ENCODE measurements at places on chromosomes 16 and 17.

DNA sequence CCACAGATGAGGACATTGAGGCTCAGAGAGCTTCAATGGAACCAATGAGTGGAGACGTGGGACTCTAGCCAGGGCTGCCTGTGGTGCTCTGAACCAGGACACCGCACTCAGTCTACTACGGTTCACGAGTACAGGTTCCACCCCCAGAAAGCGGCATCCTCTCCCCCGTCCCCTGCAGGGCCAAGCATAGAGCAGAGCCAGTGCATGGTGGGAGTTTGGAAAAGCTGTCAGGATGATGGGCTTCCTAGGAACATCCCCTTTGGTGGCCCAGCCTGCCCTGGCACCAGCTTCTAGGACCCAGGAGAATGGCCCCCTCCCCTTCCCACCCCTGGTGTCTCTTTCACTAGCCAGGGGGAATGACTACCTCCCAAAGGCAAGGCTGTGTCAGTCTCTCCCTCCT lies 8.4 kb downstream of the ZNF319 start:
- no peak for DNase-seq

DNA sequence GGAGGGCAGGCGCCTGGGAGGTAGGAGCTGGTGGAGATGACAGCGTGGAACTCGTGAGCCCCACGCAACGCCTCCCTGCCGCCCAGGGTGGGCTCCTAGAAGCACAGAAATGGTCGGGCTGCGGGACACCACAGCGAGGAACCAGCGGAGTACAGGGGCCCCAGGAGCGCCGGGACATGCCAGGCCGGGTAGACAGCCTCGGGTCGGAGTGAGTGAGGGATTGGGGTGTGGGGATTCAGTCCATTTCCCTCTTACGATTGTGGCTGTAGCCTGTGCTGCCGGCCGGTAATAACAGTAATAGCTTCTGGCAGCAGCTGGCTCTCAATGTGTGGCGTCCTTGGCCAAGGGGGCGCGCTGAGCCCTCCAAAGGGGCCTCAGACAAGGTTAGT lies 12.2 kb upstream of the CES3 start:
- no peak for DNase-seq

DNA sequence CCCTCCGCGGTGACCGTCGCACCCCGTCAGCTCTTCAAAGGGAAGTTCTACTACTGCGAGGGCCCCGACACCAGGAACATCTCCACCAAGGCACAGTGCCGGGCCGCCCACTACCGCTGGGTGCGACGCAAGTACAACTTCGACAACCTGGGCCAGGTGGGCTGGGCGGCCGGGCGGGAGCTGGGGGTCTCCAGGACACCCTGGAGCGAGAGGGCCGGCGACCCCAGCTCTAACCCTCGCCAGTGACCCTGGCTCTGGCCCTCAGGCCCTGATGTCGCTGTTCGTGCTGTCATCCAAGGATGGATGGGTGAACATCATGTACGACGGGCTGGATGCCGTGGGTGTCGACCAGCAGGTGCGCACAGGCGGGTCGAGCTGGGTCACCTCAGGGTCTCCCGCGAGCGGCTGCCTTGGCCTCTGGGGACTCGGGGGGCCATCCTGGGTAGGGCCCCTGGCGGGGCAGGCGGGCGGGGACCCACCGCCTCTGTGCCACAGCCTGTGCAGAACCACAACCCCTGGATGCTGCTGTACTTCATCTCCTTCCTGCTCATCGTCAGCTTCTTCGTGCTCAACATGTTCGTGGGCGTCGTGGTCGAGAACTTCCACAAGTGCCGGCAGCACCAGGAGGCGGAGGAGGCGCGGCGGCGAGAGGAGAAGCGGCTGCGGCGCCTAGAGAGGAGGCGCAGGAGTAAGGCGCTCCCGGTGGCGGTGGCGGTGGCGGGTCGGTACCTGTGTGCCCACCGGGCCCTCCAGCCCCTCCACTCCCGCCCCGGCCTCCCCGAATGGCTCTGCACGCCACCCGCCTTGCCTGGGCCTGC lies 13.4 kb downstream of the TPSG1 start:
- no peak for DNase-seq

- no peak for DNase-seq
Measured at GRCh38 chr17:47727704-47728036, 5.4 kb upstream of the TBX21 start.

GRCh38 chr16:11102523-11102898 lies 153.5 kb downstream of the SOCS1 start:
- DNase-seq = no peak

GRCh38 chr17:80925688-80926335 lies 65.8 kb upstream of the CHMP6 start:
- no peak for DNase-seq

DNA sequence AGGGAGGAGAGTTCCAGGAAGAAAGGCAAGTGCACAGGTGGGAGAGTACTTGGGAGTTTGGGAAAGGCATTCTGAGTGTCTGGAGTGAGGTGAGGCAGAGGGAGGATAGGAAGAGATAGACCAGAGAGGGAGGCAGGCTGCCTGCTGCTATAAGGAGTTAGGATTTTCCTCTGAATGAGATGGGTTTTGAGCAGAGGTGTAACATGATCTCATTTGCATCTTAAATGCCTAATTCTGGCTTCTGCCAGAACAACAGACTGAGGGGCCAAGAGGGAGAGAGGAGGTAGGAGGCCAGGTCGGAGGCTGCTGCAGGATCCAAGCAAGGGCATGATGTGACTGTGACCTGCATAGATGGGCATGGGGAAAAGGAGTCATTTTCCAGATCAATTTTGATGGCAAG lies 31.5 kb upstream of the IRX6 start:
- peak; percentile 30 for DNase-seq

DNA sequence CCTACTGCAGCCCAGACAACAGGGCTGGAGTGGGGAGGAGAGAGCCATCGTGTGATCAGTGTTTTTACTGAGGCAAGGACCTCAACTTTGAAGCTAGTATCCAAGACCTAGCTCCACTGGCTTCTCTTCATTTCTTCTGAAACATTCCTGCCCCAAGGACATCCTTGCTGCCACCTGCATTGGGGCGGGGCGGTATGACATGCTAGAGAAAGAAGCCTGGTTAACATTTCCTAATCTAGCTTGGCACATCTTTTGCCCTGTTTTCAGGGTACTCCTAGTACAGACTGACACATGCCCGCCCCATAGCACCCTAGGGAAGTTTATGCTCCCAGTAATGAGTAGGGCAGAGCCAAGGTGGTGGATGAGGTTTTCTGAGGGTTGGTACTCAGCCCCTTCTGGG lies 17.8 kb upstream of the ANKRD40CL start:
- no peak for DNase-seq

DNA sequence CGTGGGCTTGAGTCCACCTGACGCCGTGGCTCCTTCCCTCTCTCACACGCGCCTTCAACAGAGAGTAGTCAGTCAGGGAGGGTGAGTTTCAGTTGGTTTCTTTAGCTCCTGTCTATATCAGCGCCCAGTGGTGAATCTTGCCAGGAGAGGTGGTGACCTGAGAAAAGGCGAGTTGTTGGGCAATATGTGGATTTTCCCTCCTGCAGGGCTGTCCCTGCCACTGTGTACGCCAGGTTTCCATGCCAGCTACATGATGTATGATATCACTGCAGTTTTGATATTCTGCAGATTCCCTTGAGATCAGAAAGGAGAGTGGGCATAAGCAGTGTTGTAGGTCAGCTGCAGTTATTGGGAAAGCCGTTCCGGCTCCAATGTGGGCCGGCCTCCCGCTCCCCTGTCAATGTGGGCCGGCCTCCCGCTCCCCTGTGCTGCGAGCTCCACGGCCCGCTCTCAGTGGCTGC lies 31.4 kb downstream of the BANP start:
- DNase-seq = no peak

- peak; percentile 7 for DNase-seq
Measured at GRCh38 chr16:79847101-79847500, 246.6 kb upstream of the MAF start.

DNA sequence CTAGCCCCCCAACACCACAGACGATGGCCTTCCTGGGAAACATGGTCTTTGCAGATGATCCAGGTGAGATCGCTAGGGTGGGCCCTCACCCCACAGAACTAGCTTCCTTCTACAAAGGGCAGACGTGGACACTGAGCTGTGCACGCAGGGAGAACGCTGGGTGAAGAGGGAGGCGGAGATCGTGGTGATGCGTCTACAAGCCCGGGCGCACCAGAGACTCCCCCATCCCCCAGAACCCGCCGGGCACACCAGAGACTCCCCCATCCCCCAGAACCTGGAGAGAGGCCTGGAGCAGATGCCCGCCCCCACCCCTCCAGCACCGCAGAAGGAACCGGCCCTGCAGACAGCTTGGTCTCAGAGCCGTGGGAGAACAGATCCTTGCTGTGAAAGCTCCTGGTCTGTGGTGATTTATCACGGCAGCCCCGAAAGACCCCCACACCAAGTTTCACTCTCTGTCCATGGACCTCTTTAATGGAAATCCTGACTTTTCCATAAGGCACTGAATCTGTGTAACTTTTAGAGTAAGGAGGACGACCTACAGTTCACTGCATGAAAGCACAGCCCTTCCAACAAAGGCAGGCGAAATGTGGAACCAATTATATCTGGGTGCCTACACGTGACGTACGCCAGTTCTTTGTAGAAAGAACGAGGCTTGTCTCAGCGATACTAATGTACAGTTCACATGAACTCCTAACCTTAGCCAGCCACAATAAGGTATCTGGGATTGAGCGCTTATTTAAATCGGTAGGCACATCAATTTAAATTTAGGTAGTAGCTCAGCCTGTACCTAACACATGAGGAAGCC lies 88.5 kb downstream of the ANKRD11 start:
- DNase-seq = no peak

DNA sequence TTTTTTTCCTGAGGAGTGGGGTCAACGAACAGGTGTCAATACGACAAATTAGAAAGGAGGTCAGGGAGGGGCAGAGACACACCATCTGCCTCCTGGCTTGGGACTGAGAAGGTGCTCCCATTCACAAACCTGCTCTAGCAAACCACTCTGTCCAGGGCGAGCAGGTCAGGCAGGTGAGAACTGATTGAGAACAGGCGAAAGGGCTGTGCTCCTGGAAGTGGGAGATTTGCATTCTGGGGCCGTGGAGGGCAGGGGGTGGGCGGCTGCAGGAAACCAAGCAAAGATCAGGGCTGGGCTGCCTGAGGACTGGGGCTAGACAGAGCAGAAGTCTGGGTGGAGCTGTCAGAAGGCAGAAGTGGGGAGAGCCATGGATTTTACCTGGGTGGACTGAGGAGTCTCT lies 98.9 kb upstream of the NLRP1 start:
- no peak for DNase-seq

- no peak for DNase-seq
Measured at GRCh38 chr16:53482123-53482522, 20.9 kb downstream of the AKTIP start.

DNA sequence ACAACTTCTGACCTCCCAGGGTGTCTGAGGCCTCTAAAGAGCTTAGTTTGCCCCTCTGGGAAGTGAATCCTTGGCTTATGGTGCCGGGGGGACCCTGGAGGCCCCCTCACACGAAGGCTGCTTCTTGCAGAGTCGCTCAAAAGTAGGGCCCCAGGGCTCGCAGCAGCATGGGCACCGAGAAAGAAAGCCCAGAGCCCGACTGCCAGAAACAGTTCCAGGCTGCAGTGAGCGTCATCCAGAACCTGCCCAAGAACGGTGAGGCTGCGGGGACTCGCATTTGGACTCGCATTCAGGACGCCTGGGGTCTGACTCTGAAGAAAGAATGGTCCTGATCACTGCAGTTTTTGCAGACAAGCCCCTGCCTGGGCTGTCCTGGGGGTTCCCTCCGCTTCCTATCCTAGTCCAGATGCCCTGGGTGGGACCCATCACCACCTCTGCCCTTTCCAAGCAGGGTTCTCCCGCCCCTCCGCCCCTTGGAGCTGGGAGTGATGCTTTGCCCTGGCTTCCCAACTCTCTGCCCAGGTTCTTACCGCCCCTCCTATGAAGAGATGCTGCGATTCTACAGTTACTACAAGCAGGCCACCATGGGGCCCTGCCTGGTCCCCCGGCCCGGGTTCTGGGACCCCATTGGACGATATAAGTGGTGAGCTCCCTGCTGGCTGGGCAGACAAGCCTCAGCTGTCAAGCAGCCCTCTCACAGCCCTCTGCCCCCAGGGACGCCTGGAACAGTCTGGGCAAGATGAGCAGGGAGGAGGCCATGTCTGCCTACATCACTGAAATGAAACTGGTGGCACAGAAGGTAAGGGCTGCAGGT lies 698 bp downstream of the ACBD4 start:
- DNase-seq = no peak

DNA sequence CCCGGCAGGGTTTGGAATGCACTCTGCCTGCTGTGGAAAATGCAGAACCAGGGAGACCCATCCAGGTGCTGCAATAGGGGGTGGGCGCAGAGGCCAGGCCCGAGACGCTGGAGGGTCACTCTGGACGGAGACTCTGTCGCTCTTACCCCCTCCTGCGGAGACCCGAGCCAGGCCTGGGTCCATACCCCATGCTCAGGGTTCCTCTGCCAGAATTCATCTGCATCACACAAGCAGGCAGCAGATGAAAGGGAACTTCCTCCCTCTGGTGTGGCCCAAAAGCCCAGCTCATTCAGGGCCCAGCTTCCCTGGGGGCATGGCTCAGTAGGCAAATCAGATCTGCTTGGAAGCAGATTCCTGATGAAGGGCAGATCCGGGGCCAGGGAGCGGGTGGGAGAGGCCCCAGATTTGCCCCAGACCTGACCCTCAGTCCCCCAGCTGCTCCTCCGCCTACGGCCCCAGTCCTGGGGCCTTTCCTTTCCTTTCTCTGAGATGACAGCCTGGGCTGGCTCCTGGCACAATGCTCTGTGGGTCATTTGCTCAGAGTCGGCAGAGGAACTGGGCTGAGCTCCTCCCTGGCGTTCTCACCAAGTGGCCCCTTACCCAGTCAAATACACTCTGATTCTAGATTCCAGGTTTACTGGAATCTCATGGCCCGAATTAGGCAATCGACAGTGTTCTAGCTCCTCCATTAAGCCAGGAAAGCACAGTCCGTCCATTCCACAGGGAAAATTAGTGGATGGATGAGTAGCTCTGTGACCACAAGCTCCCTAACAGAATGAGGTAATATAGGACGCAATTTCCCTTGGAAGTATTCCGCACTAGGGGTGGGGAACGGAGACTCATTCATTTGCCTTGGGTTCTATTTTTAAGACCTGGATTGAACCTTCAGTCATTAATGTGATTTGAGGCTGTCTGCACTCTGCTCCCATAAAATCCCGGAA lies 19.1 kb upstream of the RASD1 start:
- DNase-seq = peak; percentile 93

Data from ELF-1 (cell line).